ENCODE measurements at places on chromosomes 13 and 19. TPM values are rescaled to one million over a fixed set of nuclear protein-coding genes. Genes with fewer than 3 reads are reported as not detected.

- DNase-seq, result no peak
Observed at GRCh38 chr19:15837221-15837731, 21.8 kb upstream of the OR10H1 start.

DNA sequence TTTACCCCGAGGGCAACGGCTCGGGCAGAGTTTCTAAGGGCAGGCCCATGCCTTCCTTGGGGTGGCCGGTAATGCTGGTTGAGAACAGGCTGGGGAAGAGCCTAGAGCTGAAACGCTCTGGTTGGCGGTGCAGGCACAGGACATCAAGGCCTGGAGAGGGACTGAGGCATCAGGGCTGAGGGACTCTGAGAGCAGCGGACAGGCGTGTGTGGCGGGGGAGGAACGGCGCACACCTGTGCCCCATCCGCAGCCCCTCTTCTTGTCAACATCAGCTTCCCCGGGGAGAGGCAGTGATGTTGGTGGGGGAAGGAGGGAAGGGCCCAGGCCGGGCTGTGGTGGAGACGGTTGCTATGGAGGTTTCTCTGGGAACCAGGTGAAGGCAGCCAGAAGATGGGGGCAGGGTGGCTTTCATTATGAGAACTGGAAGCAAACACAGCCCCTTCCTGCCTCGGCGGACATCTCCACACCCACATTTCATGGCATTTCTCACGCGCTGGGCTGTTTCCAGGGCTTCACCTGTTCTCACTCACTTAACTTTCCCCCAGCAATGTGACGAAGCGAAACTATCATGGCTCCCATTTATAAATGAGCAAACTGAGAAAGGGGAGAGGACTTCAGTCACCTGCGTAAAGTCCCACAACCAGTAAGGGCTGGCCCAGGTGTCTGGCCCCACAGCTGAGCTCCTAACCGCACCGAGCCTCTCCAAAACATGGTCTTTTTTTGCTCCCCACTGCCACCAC, 8.2 kb upstream of the ATF5 start:
- no peak for DNase-seq

- no peak for DNase-seq
Observed at GRCh38 chr13:44257796-44258195, 115.8 kb upstream of the SERP2 start.

SYNGR4 gene
- not detected for polyA plus RNA-seq

GRCh38 chr19:10603084-10603872, 16.2 kb upstream of the AP1M2 start:
- peak; percentile 59 for DNase-seq

Data from urinary bladder (tissue), 4 donors.